ENCODE measurements at places on chromosomes 5 and 9.

DNA sequence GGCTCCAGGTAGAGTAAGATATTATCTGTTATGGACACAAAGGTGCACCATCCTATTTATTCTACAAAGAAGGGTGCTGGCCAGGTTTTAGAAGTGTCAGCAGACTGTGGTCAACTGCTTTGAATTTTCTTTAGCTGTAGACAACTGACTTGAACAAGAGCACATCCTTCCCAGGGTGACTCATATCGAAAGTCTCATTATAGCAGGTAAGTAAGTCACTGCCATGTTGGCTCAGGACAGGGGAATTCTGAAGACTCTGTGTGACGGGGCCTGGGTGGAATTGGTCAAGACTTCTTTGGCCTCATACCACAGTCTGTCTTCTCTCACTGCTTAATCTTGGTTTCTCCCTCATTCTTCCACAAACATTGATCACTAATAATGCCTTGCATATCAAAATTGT, 214.5 kb upstream of the CDH9 start:
- no peak for DNase-seq

DNA sequence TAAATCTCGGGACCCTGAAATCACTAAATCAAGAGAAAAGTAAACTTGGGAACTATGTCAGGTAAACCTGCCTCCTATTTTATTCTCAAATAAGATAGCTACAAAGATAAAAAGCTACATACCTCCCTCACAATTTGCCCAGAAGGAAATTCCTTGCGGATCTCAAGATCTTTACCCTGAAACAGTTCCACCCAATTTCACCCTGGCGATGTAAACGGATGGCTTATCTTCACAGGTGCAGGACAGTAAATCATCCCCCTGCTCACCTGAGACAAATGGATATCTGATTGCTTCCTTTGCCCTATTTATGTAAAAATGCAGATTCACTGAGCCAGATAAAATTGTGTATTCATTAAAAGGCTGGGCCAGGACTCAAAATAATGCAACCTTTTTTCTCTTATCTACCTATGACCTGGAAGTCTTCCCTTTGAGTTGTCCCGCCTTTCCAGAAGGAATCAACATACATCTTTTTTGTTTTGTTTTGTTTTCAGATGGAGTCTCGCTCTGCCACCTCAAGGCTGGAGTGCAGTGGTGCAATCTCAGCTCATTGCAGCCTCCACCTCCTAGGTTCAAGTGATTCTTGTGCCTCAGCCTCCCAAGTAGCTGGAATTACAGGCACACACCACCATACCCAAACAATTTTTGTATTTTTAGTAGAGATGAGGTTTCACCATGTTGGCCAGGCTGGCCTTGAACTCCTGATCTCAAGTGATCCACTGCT, 13.8 kb downstream of the TMEM267 start:
- no peak for DNase-seq

DNA sequence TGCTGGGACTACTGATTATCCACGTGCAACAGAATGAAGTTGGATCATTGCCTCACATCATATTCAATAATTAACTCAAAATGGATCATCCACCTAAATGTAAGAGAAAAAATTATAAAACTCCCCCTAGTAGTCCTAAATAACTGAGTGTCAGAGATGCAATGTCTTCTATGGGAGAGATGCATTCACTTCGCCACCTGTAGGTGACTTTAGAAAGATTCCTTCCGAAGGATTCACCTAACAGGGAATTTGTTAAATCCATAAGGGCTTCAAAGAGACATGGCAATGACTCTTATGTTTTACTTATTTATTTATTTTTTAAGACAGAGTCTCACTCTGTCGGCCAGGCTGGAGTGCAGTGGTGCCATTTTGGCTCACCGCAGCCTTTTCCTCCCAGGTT, 526.0 kb downstream of the MTRR start:
- no peak for DNase-seq

GRCh38 chr9:120348951-120349429, 231.0 kb downstream of the CDK5RAP2 start:
- peak; percentile 29 for DNase-seq

DNA sequence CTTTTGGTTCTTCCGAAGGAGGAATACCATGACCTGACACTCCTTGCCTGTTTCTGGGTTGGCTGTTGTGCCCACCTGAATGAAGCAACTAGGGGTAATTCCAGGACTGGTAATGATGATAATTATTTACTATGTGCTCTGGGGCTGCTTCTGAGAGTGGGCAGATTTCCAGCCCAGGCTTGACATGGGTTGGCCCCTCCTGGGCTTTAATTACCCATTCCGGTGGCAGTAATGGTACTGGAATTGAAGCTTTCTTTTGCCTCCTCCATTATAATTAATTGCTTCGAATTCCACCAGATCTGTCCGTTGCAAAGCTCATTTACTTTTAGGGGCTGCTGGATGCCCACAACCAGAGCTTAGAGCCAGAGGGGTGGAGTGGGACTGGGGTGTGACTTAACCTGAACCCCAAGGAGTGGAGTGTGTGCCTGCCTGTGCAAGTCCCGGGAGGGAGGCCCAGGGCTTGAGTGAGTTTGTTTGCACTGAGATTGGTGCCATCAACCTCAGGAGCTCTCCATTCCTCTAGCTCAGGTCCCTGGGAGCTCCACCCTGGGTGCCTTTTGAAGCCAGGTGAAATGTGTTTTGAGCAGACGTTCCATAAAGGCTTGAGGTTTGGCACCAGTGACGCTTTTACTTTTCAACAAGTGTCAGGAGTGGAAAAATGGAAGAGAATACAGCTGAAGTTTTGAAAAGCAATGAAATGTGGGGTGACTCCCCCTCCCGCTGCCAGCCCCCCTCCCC, 214.6 kb downstream of the PDZD2 start:
- no peak for DNase-seq

DNA sequence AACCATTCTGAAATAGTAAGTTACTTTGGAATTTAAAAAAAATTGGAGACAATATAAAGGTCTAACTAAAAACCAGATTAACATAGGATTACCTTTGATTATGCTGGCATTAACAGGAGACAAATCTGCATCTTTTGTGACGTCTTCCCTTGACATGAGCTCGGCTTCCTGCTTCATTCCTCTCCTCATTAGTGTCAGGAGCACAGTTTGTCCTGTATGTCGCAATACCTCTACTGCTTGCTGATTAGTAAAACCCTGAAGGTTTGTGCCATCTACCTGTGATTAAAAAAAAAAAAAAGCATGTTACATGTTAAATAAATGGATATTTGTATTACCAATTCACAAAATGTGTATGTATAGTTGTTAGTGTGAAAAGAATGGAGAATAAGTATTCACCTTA, 73.7 kb downstream of the MPDZ start:
- no peak for DNase-seq

DNA sequence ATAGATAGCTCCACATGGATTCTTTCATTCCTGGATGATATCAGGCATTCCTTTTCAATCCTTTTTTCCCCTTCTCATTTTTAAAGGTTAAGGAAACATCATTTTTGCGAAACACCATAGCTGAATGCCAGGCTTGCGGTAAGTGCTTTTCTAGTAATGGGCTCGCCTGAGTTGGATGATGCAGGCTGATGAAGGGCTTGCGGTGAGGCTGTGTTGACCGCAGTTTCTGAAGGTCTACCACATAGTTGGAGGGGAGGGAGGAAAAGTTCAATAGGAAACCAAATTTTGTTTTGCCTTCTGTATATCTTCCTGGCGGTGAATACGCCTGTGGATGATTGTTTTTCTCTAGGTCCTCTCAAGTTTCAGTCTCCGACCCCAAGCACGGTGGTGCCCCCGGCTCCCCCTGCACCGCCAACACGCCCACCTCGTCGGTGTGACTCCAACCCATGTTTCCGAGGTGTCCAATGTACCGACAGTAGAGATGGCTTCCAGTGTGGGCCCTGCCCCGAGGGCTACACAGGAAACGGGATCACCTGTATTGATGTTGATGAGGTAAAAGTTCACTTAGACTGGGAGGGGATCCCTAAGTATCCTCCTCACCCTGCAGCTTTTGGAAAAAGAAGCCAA, 24.3 kb downstream of the THBS4 start:
- DNase-seq, result no peak

GRCh38 chr5:71790433-71790832, 71.4 kb downstream of the CARTPT start:
- DNase-seq, result no peak

GRCh38 chr5:171913987-171914273, 92.5 kb downstream of the FBXW11 start:
- no peak for DNase-seq

- peak; percentile 16 for DNase-seq
Observed at GRCh38 chr9:34125681-34126206, 754 bp downstream of the DCAF12 start.

GRCh38 chr5:62731022-62731421, 152.4 kb downstream of the LRRC70 start:
- no peak for DNase-seq

- DNase-seq, result peak; percentile 69
Observed at GRCh38 chr5:56026863-56027300, 32.1 kb upstream of the IL6ST start.

DNA sequence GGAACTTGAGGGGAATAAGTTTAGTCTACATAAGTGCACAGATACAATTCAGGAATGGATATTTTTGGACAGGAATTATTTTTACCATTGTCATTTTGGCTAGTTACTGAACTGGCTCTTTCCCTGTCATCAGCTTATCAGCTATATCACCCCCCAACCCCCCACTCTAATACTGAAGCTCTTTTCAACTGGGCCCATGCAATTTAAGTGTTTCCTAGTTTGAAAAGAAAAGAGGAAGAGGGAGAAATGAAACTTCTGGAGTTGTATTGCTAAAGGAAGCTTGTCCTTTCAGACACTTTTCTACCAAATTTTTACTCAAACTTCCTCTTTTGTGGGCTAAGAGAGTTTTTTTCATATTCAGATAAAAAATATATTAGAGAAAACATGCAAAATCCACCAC, 18.5 kb upstream of the TIMD4 start:
- no peak for DNase-seq

GRCh38 chr5:107383414-107383813, 287.3 kb downstream of the EFNA5 start:
- DNase-seq, result no peak

GRCh38 chr5:132003170-132003744, 8.2 kb downstream of the ACSL6 start:
- DNase-seq, result no peak

- DNase-seq, result no peak
Observed at GRCh38 chr9:74817816-74818215, 69.9 kb downstream of the TRPM6 start.

GRCh38 chr5:144209361-144209760, 38.7 kb downstream of the KCTD16 start:
- DNase-seq, result no peak

- DNase-seq, result no peak
Observed at GRCh38 chr9:113387560-113388230, 10.9 kb upstream of the HDHD3 start.

- no peak for DNase-seq
Observed at GRCh38 chr9:101114317-101114716, 85.8 kb downstream of the PLPPR1 start.

GRCh38 chr9:129776938-129777768, 24.3 kb upstream of the PTGES start:
- DNase-seq, result peak; percentile 99

DNA sequence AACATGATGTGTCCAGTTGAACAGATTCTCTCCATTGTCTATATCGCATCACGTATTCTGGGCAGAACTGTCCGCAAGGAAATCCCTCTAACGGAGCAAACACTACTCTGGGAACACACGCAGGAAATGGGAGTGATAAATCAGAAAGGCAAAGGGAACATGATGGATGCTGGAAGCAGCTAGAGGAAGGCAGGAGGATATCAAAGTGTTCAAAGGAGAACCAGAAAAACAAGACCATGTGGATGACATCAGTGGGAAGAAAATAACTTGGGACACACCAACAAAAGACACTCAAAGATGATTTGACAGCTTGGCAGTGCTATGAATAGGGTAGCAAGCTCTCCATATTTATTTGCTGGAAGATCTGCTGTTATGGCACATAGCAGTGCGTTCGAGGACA, 142.9 kb downstream of the PLK2 start:
- DNase-seq, result no peak

GRCh38 chr9:93305497-93306020, 121.6 kb downstream of the WNK2 start:
- no peak for DNase-seq

DNA sequence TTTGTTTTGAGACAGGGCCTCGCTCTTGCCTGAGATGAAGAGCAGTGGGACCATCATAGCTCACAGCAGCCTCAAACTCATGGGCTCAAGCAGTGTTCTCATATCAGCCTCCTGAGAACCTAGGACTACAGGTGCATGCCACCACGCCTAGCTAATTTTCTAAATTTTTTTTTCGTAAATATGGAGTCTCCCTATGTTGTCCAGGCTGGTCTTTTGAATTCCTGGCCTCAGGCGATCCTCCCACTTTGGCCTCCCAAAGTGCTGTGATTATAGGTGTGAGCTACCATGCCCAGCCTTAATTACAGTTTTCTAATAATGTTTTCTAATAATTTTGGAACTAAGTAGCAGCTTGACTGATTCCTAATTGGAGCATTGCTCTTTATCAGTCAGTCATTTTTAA, 15.1 kb downstream of the GAPVD1 start:
- no peak for DNase-seq

DNA sequence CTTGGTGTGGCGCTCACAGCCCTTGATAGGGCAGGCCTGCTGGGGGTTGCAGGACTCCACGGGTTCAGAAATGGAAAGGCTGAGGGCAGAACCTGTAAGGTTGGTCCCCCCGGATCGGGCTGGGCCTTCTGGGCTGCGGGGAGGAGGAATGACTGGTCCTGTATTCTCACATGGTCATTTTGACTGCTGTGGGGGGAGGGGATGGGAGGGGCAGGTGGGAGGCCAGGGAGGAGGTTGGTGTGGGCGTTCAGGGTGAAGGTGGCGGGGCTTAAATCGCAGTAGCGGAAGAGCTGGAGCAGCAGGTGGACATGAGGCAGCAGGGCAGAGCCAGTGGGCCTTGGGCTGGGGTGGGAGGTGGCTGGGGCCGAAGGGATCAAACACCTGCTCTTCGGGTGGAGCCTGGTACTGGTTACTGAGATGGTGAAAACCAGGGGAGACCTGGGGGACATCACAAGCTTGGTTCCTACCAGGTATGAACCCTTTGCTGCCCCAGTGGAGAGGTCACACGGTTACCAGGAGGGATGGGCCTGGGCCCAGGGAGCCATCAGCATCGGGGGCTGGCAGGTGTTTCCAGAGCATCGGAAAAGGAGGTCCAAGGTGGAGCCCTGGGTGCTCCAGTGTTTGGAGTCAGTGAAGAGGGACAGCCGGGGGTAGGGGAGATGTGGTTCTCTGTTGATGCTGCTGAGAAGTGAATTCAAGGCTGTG, 1.8 kb downstream of the MRPS2 start:
- no peak for DNase-seq
